ENCODE measurements at places on chromosomes 2 and 18.

DNA sequence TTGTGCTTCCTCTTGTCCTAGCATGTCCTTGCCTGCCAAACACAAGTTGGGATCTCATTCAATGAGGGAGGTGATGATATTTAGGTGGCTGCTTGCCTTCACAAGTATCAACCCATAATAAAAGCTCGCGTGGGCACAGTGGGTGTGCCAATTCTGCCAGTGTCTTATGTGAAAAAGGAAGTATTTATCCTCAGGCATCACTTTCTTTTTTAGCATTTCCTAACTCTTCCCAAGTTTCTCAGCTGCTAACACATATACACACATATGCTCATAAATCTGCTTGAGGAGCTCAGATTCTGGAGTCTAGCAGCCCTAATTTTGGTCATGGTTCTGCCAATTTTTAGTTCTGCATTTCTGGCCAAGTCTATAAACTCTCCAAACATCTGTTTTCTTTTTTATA lies 319.5 kb upstream of the HNMT start:
- DNase-seq, result no peak

GRCh38 chr2:43798300-43798699 lies 24.5 kb downstream of the DYNC2LI1 start:
- no peak for DNase-seq

GRCh38 chr18:8765783-8766463 lies 60.6 kb downstream of the MTCL1 start:
- no peak for DNase-seq

- DNase-seq, result no peak
Observed at GRCh38 chr18:23357996-23358594, 95.0 kb upstream of the RIOK3 start.

- DNase-seq, result no peak
Observed at GRCh38 chr2:140108706-140109475, 1328.7 kb upstream of the NXPH2 start.

DNA sequence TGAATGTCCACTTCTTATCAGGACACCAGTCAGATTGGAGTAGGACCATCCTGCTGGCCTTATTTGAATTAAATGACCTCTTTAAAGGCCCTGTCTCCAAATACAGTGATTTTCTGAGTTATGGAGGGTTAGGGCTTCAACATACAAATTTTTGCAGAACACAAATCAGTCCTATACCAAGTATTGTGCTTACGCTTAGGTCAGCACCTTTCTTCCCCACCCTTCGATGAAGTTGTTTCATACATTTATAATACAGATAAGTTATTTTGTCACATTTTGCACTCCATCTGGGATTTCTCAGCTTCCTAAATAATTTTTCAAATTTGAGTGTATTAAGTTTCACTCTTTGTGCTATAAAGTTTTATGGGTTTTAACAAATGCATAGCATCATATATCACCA lies 190.5 kb upstream of the EPAS1 start:
- no peak for DNase-seq

- no peak for DNase-seq
Observed at GRCh38 chr2:172079416-172079815, 5.9 kb upstream of the DLX1 start.

DNA sequence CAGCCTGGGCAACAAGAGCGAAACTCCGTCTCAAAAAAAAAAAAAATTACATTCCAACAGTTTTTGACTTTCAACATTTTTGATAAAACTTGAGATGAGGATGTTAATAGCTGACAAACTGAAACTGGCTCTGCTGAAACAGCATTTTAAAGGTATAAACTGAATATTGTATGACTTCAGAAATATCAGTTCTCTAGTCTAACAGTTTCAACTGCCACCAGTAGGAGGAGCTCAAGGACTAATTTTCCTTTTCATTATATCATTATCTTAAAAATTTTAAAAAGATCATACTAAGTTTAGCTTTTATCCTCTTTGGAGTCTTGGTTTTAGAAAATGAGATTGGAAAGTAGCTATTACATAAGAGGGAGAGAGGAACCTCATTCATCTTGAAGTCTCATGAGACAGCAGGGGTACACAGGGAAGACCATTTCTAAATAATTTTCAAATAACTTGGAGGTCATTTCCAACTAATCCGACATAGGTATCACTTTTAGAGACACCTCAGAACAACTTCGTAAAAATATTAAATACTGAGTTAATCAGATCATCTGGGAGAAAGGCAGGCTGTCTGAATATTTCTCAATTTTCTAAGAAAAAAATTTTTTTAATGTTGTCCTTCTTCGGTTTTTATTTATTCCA lies 37.6 kb upstream of the MCM6 start:
- DNase-seq, result no peak

GRCh38 chr2:206611736-206612135 lies 30.6 kb upstream of the FAM237A start:
- DNase-seq, result no peak

GRCh38 chr2:216635701-216636550 lies 2.7 kb downstream of the IGFBP2 start:
- DNase-seq, result no peak

DNA sequence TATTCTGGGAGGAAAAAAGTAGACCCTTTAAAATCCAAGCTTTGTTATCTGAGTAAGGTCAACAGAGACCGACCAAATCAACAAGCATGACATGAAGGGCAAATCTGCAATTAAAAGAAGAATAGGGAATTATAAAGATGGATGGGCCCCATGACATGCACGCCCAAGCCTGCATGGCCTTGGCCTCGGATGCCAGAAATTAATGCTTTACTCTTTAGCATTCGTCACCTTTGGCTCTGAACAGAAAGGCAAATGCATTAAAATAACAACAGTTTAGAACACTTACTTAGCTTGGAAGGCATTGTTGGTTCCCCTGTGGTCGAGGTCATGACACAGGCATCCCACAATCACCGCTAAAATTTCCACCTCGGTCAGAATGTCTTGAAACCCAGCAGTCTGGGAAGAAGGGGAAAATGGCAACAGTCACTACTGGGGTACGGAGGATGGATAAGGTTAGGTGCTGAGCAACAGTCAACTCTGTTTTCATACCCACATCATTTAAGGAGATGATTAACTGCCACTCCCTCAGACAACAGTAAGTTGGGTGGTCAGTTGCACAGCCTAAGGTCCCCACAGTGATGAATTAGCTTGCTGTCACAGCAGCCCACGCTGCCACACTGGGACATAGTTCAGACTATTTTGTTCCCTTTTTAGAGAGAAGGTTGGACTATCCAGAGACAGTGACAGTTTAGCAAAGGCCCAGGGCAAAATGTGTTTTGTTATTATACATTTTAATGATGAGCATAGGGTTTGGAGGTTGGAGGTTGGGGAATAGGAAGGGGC lies 319.1 kb downstream of the AGPS start:
- no peak for DNase-seq
